ENCODE measurements at places on chromosomes 3 and 15.

GRCh38 chr15:49848282-49848724 lies 227.5 kb downstream of the DTWD1 start:
- peak; percentile 95 for DNase-seq

DNA sequence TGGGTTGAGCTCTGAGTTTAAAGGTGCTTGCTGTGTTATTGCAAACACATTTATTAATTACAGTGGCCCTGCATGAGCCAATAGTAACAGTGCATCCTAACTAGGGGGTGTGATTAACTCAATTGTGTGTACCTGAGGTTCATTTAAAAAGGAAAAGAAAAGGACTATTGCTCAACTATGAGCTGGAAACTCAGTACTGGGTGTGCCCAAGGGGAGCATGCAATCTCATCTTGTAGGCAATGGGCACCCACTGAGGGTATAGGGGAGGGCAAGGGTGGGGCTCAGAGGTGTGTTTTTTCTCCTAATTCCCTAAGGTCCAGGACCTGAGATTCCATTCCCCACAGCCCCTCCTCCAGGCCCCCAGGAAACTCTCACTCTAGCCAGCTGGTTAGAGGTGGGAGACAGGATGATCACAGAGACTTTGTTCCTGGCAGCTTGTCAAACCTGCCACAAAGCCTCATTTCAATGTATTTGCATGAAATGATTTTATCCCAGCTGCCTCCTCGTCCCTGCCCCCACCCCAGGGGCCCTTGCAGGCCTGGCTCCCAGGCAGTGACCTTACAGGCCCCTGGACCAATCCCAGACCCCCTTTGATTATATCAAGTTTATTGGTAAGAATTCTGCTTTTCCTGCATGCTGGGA lies 220.7 kb downstream of the TBC1D2B start:
- no peak for DNase-seq

- DNase-seq, result peak; percentile 50
Measured at GRCh38 chr3:76585794-76586392, 454.0 kb upstream of the ROBO2 start.

GRCh38 chr3:27325419-27325818 lies 43.8 kb downstream of the NEK10 start:
- no peak for DNase-seq

GRCh38 chr3:195802261-195802701 lies 9.4 kb downstream of the MUC4 start:
- no peak for DNase-seq

DNA sequence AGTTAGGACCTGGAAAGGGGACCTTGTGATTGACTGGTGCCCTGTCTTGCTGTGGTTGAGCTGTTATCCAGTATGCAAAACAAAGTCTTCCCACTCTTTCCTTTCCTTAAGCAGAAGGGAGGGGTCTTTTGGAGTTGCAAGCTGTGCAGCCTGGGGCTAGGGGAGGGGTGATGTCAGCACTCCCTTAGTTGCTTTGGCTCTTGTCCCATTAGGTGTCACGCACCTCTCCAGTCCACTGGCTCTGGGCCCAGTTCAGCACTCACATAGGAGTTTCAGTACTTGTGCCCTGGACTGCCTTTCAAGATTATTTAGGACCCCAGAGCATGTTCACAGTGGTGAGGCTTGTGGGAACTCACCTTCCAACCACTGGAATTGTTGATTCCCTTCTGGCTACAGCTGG lies 238.5 kb downstream of the DOCK3 start:
- peak; percentile 42 for DNase-seq

DNA sequence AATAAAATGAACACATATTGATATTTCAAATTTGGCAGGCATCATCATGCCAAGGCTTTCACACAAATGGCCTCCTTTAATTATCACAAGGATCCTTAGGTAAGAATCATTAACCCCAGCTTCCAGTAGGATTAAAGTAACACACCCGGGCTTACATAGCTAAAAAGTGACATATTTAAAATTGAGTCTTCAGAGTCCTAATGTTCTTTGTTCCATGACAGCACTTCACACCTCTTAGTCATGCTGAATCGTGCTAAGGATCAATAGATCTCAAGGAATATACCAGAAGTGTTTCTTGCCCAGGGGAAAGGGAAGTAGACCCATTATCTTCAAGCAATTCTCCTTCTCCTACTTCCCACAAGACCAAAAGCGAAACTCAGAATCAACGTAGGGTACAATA lies 76.6 kb upstream of the SOX2 start:
- DNase-seq, result no peak

GRCh38 chr3:73188707-73189106 lies 127.2 kb downstream of the EBLN2 start:
- DNase-seq, result no peak

DNA sequence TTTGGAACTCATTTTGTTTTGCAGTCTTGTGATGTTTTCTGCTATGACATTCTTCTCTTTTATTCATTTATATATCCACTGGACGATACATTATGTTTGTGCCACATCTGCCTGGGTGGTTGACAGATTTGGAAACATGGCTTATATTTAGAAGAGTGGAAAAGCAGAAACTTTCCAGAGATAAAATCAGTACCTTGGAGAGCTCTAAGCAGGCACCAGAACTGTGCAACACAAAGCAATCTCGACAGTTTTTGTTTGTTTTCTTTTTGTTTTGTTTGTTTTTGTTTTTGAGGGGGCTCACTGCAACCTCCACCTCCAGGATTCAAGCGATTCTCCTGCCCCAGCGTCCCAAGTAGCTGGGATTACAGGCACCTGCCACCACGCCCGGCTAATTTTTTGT lies 45.5 kb downstream of the SYN2 start:
- DNase-seq, result peak; percentile 43

DNA sequence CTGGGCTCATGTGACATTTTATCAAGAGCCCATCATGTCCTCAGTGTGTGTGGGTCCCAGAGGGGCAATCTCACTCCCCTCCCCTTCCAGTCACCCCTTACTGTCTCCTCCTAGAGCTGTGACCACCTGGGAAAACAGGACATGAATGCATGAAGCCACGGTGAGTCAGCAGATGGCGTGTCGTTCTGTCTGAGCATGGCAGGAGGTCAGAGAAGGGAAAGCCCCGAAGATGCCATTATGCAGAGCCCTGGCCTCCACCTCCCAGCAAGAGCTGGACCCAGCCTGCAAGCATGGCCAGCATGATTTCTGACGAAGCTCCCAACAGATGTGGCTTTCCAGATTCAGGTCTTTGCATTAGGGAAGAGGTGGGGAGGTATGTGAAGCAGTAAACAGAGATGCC lies 118.5 kb downstream of the TLE3 start:
- DNase-seq, result peak; percentile 59

DNA sequence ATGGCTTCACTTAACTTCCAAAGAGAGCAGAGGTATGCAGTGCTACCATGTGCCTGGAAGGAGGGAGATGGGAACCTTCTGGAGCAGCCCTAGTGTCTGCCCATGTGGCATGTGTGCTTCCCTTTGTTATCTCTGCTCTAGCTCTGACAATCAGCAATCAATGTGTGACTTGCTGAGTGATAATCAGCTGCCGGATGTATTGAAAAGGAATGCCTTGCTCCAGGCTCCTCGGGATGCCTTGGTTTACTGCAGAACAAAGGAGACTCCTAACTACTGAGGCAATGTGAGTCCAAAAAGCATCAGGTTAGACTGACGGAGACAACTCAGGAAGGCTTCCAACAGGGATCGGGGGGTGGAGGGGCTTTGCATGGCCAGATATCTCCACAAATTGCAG lies 36.0 kb upstream of the CORO2B start:
- no peak for DNase-seq

- DNase-seq, result peak; percentile 94
Measured at GRCh38 chr3:11288786-11289637, 16.8 kb downstream of the ATG7 start.

GRCh38 chr15:75727851-75728715 lies 15.4 kb upstream of the CSPG4 start:
- peak; percentile 58 for DNase-seq

DNA sequence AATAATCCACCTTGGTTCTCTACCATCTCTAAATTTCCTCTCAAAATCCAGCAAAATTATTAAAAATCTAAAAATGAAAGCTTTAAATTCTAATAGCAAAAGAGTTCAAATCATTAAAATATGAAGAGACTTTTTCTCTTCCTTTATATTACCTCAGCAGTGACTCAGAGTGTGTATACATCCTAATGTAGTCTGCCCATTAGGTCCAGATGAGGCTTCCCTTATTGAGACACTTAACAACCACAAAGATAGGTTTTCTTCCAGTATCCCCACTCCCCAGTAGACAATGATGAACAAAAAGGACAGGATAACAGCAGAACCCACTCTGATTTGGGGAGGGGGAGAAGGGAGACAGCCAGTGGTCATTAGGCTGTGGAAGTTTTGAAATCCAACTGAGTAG lies 61.5 kb upstream of the DCBLD2 start:
- DNase-seq, result peak; percentile 77

GRCh38 chr3:112407214-112407887 lies 74.4 kb downstream of the CD200 start:
- DNase-seq, result no peak

DNA sequence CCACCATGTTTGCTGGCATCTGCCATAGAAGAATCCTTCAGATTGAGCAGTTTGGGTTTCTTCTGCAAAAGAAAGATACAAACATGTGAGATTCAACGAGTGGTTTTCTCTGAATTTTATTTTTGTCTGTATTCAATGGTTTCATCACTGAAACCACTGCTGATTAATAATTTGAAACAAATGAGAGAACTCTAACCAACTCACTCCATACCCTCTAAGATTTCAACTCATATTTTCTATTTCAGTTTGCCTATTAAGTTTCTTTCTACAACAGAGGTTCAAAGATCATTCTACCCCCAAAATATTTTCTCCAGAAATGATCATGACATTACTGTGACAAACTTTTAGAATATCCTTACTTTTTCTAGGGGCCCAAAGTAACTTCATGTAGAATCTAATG lies 38.7 kb upstream of the MAN2C1 start:
- DNase-seq, result no peak

- DNase-seq, result peak; percentile 38
Measured at GRCh38 chr3:94303897-94304296, 241.0 kb downstream of the NSUN3 start.

GRCh38 chr3:116770815-116771450 lies 61.4 kb downstream of the TUSC7 start:
- peak; percentile 88 for DNase-seq

- DNase-seq, result no peak
Measured at GRCh38 chr15:70327856-70328678, 230.3 kb upstream of the TLE3 start.

DNA sequence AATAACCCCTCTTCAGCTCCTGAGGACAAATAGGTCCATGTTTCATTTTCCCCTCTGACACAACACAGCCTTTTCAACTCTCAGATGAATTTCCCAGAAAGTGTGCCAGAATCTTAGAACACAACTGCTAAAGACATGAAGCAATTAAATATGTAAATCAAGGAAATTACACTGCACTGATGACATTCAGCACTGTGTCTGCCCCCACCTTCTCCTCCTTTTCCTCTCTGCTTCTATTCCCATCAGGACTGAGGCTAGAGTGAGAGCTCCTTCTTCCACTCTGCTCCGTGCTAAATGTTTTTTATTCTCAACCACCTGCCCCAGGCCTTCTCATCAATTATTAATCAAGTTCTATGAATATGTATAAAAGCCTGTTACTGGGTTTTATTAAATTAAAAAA lies 596.1 kb downstream of the TUSC7 start:
- no peak for DNase-seq

DNA sequence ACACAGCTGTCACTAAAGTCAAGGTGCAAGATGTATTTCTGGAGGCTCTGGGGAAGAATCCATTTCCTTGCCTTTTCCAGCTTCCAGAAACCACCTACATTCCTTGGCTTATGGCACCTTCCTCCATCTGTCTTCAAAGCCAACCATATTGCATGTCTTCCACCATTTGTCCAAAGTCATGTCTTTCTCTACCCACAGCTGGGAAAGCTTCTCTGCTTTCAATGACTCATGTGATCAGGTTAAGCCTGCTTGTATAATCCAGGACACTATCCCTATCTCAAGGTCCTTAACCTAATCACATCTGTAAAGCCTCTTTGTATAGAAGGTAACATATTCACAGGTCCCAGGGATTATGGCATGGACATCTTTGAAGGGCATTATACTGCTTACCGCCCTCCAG lies 14.2 kb downstream of the ARHGAP31 start:
- DNase-seq, result no peak

DNA sequence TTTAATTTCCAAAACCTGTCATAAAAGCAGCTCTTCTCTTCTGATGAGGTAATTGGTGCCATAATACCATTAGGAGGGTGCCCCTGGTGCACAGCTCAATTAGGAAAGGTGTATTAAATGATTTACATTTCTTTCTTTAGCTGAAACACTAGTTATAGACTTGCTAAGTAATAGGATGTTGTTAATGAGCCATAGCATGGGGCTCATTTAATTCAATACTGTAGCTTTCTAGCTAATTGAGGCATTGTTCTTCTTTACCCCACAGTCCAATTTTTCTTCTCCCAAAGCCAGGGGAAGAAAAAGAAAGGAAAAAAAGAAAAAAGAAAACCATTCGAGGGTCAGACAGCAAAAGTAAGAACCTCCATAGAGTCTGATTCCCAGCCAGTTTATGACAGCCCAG lies 164.0 kb upstream of the HES1 start:
- no peak for DNase-seq

DNA sequence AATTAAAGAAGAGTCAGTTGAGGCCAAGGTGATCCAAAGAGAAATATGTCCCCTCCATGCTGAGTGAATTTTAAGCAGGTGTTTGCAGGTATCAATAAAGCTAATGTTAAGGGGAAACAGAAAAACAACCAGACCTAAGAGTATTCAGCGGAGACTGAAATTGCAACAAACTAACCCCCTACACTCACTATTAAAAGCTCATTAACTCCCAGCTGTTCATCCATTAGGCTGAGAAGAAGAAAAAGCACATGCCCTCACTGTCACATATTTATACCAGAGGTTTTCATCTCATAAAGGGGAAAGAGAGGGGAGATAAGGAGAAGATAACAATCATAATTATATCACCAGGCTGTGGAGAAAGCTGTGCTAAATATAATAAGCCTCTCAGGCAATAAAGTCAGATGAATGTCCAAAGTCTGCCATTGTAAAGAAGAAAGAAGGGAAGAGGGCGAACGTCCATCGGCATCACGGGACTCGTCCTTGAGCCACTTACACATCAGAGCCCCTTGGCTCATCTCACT lies 145.2 kb downstream of the TAFA4 start:
- DNase-seq, result no peak

DNA sequence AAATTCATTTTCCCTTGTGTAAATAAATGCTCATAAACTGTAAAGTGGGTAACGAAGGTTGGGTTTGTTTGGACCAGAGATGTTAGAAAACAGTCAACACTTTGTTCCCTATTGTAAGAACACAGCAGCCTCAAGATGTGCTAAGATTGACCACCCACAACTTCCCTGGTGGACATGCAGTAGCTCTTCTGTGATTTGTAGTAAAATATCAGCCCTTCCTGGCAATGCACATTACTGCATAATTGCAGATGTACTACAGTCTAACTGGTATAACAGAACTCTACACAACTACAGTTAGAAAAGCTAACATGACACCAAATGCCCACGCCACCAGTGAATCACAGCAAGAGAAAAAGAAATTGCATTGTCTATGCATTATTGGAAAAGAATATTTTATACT lies 129.4 kb downstream of the FGF12 start:
- no peak for DNase-seq

- peak; percentile 68 for DNase-seq
Measured at GRCh38 chr3:30934208-30934550, 39.7 kb upstream of the GADL1 start.

Data from PC-3 (cell line).